ENCODE measurements at places on chromosomes 6 and 20.

DNA sequence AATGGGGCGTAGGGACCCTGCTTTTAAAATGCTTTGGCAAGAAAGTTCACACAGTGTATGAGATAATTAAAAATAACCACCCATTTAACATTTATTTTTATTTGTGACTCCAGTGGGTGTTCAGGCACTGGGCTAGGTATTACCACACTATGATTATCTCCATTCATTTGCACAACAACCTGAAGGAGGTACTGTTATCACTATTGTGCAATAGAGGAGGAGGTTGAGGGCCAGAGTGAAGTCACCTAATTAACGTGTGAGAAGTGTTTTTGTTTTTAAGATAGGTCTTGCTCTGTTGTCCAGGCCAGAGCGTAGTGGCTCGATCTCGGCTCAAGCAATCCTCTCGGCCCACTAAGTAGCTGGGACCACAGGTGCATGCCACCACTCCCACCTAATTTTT lies 29.2 kb downstream of the MAK start:
- no peak for DNase-seq

- DNase-seq = no peak
These were observed at the start of gene SGK1 for GRCh38 chr6:134317471-134318131. Gene SGK1 (minus strand): TSS chr6:134318112. CDS start chr6:134317460, 652 bp downstream.

- no peak for DNase-seq
These were observed 9.6 kb downstream of the SLC18B1 start for GRCh38 chr6:132788658-132789395.

GRCh38 chr20:2840138-2840966 lies at the start of the genes PCED1A and VPS16:
Gene PCED1A (minus strand): TSS chr20:2840655. CDS start chr20:2839912, 743 bp downstream.
Gene VPS16 (plus strand): TSS chr20:2840745. CDS start chr20:2840775, 30 bp downstream.
- DNase-seq = peak; percentile 80

DNA sequence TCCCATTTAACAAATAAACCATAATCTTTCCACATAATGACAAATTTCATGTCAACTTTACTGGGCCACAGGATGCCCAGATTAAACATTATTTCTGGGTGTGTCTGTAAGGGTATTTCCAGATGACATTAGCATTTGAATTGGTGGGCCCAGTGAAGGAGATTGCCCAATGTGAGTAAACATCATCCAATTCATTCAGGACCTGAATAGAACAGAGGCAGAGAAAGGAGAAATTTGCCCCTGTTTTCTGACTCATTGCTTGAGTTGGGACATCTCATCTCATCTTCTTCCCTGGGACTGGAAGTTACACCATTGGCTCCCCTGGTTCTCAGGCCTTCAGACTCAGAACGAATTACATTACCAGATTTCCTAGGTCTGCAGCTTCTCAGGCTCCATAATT lies 142.9 kb downstream of the TPBG start:
- DNase-seq = no peak

Measured in stimulated activated CD4-positive, alpha-beta T cell treated with anti-CD3 and anti-CD28 coated beads, TNF-alpha, amount 100 ng/mL, for 24 hours (primary cell).